ENCODE measurements at places on chromosomes 13 and 19.
A peak's percentile ranks its signal among the peaks of the same experiment; 100 is the strongest.

DNA sequence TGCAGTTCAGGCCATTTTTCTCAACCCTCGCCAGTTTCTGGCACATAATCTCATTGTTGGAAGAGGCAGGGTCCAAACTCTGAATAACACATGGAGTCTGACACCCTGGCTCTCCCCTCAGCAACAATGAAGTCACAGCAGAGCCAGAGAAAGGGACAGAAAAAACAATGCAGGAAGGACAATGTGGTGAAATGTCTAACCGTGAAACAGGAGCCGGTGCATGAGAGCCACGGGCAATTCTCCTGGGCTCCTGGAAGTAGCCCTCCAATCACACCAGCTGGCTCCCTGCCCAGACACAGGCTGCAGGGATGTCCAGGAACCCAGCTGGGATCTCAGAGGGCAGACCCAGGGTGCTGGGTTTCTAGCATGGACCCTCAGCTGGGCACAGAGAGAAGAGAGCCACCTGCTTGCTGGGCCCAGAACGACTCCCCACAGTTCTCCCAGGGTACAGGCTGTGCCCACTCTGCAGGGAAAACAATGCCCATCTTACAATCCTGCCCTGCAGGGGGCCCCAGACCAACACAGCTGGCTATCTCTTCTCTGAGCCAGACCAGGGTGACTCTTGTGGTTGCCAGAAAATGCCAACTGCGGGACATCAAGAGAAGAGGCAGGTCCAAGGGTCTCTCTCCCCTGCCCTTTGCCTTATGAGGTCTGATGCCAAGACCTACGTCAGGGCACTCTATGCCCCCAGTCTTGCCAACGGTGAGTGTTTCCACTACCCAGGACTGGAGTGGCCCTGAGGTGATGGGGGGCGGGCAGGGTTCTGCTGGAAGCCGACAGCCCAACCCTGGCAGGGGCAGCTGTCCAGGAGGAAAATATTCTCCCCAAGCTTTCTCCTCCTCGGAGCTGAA is 64.5 kb downstream of the CEBPG start:
- no peak for DNase-seq

- DNase-seq: no peak
These were observed 22.8 kb upstream of the ZBTB7A start for GRCh38 chr19:4089400-4089908.

DNA sequence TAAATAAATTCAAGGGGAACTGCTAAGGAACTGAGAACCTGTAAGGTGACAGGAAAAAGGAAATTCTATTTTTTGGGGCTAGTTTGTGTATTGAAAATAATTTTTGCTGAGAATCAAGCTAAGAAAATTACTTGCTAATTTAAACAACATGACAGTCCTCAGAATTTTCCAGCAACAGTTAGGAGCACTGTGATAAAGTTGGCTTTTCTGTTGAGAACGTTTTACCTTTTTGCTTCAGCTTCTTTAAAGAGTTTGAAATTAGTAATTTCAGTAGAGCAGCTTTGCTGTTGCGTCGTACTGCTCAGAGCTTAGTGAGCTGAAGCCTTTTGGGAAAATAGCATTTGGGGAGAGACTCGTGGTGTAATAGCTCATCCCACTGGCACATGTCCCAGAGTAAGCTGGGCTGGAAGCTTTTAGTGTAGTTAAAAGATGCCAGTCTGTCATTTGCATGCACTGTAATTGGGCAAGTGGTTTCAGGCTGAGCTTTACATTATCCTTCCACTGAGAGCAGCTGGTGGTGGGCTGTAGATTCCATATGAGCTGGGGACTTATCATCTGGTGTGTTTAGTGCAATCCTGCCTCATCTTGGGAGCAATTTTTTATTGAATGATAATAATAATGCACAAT is 69.8 kb downstream of the LRCH1 start:
- no peak for DNase-seq

DNA sequence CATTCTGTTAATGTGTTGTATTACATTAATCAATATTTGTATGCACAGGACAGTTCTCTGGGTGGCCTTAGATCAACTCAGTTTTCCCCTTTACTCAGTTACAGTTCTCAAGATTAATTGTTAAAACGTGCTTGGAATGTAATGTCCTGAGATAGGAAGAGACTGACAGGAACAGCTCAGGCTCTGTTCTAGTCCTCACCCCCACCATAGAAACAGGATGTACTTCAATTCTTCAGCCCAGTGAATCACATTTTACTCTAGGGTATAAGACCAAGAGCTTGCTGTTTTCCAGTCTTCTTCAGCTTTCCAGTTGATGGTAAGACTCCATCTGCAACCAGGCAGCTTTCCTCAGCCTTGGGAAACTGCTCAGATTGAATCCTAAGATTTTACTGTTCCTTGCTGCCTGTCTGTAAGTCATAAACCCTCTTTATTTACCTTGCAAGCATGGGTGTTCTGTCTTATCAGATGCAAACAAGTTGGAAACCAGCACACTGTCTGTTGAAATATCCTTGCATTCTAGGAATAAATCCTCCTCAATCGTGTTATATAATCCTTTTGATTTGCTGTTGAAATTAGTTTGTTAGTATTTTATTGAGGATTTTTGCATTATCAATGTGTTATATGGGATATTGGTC is 836.9 kb upstream of the PCDH9 start:
- DNase-seq: no peak

DNA sequence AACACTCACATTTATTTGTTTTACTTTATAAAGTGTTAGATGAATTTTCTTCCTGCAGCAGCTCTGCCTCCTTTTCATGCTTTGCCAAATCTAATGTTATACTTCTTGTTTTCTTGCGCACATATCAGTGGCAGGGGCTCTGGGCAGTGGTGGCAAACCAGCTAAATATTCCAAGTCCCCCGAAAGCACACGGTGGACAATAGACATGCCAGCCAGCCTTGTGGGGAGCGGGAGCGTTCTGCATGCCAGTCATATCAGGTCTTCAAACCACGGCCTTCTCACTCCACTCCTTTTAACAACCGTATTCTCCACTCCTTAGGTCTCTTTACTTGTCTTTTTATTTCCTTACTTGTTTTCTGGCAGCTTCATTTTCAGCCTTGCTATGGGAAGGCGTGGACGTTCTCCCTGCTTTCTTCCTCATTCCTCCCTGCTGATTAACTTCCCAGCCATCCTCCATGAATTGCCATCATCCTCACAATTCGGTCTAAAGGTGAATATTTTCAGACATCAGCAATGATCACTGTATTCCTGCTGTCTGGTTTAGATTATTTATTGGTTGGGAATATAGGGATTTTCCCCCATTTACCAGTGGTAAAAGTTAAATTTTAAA is 77.1 kb upstream of the WASF3 start:
- peak; percentile 23 for DNase-seq

DNA sequence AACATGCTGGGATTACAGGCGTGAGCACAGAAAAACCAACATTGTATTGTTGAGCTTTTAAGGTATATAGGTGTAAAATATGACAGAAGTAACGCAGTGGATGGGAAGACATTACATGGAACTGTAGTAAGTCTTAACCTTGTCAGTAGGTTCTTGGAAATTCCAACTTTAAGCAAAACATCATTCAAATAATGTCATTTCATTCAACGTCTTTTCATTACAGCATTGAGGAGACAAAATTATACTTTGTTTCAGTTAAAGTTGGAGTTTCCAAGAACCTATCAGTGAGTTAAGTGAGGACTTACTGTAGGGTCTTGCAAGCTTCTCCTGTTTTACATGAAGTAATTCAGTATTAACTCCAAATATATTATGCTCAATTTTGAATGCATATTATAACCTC is 27.0 kb upstream of the GPR183 start:
- DNase-seq: no peak

GRCh38 chr13:66033924-66034323 is 1196.2 kb downstream of the PCDH9 start:
- no peak for DNase-seq
